ENCODE measurements at places on chromosomes 1 and 21.
A peak's percentile ranks its signal among the peaks of the same experiment; 100 is the strongest.

DNA sequence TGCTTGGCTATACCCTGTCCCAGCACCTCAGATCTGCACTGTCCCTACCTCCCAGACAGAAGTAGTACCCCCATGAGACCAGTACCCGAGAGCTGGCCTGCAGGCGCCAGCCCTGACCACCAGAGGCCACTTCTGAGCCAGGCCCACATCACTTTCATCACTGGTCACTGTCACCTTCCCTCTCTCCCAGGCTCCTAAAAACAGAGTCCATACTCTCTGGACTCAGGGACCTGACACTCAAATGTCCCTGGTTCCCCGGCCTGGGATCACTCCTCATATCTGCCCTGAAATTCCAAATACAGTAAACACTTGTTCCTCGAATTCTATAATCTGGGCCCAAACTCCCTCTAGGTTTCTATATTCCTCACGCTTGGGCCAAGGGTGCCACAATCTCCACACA, 18.7 kb downstream of the TMEM53 start:
- no peak overlapping the region for H3K4me3 ChIP-seq
- peaks cover 8% of the 10 kb centered on the region for H3K36me3 ChIP-seq
- H3K27me3 ChIP-seq: no peaks in the 10 kb centered on the region
- no peaks in the 10 kb centered on the region for H3K4me1 ChIP-seq

GRCh38 chr1:229127301-229127700, 143.6 kb upstream of the RAB4A start:
- no peaks in the 10 kb centered on the region for H3K36me3 ChIP-seq
- peaks cover 13% of the 10 kb centered on the region for H3K4me1 ChIP-seq
- no peak overlapping the region for H3K27ac ChIP-seq
- peaks cover 32% of the 10 kb centered on the region for H3K27me3 ChIP-seq
- DNase-seq: no peak

DNA sequence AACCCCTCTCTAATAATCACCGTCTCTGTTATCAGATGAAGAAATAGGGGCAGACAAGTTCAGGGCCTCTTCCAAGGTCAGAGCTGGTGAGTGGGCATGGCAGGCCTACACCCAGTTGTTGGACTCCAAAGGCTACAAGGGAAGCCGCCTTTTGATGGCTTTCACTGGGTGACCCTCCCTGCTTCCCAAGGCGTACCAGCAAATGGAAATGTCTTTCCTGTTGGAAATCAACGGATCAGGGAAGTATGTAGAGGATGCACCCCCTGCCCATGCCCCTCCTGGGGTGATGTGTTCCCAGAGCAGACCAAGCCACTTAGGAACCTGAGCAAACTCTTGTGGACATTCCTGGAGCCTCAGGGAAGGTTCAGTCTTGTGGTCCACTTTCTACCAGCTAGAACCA, 47.4 kb downstream of the LGR6 start:
- H3K36me3 ChIP-seq: no peaks in the 10 kb centered on the region
- H3K27me3 ChIP-seq: peaks cover 16% of the 10 kb centered on the region
- no peak overlapping the region for H3K4me3 ChIP-seq
- peaks cover 4% of the 10 kb centered on the region for H3K4me1 ChIP-seq
- no peak for DNase-seq
- H3K27ac ChIP-seq: no peak overlapping the region

DNA sequence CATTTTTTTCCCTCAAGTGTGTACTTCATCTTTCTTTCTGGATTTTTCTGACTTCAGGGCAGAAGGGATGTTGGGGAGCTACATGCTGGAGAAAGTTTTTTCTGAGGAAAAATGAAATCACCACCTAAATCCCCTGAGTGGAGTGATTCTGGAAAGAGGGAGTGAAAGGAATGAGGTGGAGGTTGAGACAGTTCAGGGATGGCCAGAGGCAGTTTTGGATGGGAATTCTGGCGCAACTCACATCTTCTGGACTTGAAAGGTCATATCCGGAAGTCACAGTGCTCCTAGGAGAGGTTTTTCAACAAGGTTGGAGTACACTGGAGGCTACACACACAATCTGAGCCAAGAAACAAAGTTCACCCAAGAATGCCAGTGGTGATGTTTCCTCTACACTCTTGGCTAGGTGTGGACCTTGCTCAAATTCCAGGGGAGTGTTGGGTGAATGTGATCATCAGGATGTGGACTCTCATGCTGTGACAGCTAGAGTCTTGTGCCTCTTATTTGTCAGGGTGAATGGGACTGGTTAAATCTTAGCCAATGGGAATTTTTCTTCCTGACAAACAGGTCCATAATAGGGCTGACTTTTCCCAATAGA, 161.5 kb downstream of the HLX start:
- peaks cover 11% of the 10 kb centered on the region for H3K4me1 ChIP-seq
- no peak overlapping the region for H3K27ac ChIP-seq
- H3K4me3 ChIP-seq: no peak overlapping the region
- no peak for DNase-seq
- H3K27me3 ChIP-seq: no peaks in the 10 kb centered on the region

DNA sequence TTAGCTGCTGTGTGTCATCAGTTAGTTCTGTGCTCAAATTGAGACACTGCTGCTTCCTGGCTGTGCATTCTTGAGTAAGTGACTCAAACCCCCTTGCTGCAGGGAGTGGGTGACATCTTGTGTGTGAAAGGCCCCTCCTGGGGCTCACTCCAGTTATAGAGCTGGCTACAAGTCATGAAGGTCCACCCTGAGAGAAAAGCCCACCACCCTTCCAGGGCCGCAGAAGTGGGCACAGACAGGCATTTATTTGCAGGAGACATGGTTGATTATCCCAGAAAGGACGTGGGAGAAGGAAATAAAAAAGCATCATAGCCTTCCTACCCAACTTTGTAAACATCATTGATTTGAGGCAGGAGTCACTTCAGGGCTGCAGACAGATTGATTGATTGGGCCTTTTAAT, 550.6 kb downstream of the MATN1 start:
- H3K36me3 ChIP-seq: no peaks in the 10 kb centered on the region
- no peak for DNase-seq
- peaks cover 3% of the 10 kb centered on the region for H3K27me3 ChIP-seq
- H3K4me1 ChIP-seq: no peaks in the 10 kb centered on the region
- H3K27ac ChIP-seq: no peak overlapping the region

- no peak overlapping the region for H3K4me3 ChIP-seq
- peaks cover 15% of the 10 kb centered on the region for H3K27me3 ChIP-seq
- DNase-seq: no peak
- peaks cover 1% of the 10 kb centered on the region for H3K36me3 ChIP-seq
- H3K27ac ChIP-seq: no peak overlapping the region
- H3K4me1 ChIP-seq: no peaks in the 10 kb centered on the region
Measured at GRCh38 chr1:7207875-7208646, 422.8 kb downstream of the CAMTA1 start.

DNA sequence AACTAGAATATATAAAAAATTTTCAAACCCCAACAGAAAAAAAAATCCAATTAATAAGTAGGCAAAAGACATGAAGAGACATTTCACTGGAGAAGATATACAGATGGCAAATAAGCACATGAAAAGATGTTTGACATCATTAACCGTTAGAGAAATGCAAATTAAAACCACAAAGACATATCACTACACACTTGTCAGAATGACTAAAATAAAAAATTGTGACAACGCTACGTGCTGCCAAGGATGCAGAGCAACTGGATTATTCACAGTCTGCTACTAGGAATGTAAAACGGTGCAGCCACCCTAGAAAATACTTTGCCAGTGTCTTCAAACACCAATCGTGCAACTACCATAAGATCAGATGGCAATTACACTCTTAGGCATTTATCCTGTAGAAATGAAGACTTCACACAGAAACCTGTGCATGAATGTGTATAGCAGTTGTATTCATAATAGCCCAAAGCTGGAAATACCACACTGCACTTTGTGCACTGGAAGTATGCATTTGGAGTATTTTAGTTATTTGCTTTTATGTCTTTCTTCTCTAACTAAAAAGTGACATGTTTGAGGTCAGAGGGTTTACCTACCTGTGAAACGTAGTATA, 75.3 kb upstream of the PALMD start:
- no peak for DNase-seq
- H3K27me3 ChIP-seq: no peaks in the 10 kb centered on the region
- H3K36me3 ChIP-seq: no peaks in the 10 kb centered on the region
- no peak overlapping the region for H3K4me3 ChIP-seq

- H3K36me3 ChIP-seq: no peaks in the 10 kb centered on the region
- H3K4me3 ChIP-seq: no peak overlapping the region
- peaks cover 12% of the 10 kb centered on the region for H3K27me3 ChIP-seq
- DNase-seq: no peak
- H3K27ac ChIP-seq: no peak overlapping the region
- peaks cover 5% of the 10 kb centered on the region for H3K4me1 ChIP-seq
Measured at GRCh38 chr1:8031176-8031785, 5.2 kb upstream of the ERRFI1 start.

DNA sequence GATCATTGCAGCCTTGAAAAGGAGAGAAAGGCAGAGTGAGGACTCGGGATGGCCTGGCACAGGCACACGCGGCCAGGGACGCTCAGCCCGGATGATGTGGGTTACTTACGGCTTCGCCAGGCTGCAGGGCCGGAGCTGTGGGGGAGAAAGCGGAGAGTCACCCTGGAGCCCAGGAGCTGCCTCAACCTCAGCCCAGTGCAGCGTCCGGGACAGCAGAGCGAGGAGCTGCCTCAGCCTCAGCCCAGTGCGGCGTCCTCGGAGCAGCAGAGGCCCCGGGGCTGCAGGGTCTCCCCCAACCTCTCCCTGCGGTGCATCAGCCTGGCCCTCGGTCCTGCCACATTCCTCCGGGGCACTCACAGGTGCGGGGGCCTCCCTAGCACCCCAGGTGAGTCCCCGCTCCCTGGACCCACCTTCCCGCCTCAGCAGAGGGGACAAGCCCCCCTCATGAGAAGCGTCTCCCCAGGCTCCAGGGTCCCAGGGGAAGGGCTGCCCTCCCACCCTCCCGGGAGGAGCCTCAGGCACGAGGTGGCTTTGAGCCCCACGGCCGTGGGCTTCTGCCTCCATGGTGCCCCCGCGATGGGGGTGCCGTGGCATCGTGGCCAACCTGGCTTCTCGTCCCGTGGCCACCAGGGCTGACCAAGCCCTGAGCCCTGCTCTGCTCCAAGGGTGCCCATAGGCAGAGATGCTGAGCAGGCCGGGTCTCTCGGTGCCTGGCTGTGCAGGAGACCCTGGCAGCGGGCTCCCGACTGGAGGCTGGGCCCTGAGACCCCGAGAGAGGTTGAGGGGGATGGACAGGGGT, 10.5 kb upstream of the RNF223 start:
- no peak overlapping the region for H3K27ac ChIP-seq
- H3K27me3 ChIP-seq: no peaks in the 10 kb centered on the region
- H3K36me3 ChIP-seq: peaks cover 1% of the 10 kb centered on the region
- no peak overlapping the region for H3K4me3 ChIP-seq
- H3K4me1 ChIP-seq: peaks cover 6% of the 10 kb centered on the region

DNA sequence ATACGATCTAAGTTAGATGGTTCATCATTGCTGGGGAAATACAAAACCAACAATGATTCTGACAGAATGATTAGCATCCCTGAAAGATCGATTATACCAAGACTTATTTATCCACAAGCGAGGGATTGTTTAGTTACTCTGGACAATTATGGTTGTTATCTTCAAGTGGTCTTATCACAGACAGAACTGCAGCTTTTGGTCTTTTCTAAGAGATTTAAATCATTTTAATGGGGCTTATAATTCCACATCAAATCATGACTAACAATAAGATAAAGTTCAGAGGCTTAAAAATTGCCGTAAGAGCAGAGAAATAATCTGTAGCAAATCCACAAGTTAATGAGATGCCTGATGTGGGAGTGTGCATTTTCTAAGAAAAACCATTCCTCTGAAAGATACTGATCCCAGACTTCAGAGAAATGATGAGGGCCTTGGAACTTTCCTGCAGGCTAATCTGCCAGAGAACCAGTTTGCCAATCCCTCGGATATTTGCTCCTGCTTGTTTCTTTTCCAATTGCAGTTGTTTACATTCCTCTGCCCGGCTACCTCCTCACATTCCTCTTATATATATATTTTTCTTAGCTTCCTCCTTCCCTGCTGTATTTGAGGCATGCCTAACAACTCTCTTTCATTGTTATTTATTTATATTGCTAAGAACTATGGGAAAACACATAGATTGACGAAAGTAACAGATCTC, 134.8 kb downstream of the BACH1 start:
- DNase-seq: no peak
- H3K27me3 ChIP-seq: no peaks in the 10 kb centered on the region
- peaks cover 12% of the 10 kb centered on the region for H3K4me1 ChIP-seq
- no peak overlapping the region for H3K27ac ChIP-seq
- peaks cover 8% of the 10 kb centered on the region for H3K36me3 ChIP-seq

DNA sequence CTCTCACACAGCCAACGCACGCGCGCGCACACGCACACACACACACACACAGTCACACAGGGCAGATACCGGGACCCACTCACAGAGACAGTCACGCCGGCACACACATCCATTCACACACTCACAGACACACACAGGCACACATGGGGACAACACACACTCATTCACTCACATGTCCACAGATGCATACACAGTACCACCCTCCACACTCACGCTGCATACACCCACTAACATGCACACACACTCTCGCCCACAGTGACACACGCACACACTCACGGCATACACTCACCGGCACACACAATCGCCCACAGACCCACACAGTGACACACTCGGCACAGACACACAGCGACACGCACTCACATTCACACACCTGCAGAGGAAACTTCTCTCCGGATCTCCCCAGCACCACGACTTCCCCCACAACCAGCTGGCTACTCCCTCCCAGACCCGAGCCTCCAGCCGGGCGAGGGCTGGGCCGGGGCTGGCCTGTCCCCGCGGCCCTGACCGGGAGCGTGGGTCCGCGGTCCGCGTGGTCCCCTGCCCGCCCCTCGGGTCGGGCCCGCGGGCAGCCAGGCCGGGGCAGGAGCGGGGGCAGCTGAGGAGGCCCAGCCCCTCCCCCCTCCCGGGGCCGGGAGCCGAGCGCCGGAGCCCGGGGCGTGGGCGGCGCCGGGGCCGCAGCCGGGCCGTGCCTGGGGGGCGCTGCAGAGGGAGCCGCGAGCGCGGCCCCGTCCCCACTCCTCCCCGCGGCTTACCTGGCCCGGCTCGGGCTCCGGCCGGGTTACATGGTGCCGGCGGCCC, 552 bp downstream of the DLGAP3 start:
- H3K36me3 ChIP-seq: peaks cover 2% of the 10 kb centered on the region
- H3K4me1 ChIP-seq: peaks cover 12% of the 10 kb centered on the region
- peaks cover 14% of the 10 kb centered on the region for H3K27me3 ChIP-seq
- H3K4me3 ChIP-seq: peak overlapping the region; percentile 91

DNA sequence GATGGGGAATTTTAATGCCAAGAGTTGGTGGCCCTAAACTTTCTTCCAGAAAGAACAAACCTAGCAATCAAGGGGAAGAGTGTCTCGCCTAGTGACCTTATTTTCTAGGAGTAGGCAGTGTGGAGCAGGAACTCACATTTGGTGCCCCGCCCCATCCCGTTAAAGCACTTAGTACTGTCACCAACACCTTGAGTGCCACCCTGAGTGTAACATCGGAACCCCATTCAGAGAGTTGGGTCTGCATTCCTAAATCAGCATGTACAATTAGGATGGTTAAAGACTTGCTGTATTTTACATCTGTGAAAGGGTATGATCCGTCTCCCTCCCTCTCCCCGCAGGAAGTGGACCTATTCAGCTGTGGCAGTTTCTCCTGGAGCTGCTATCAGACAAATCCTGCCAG, 15.5 kb downstream of the ETS2 start:
- H3K36me3 ChIP-seq: peaks cover 23% of the 10 kb centered on the region
- no peak for DNase-seq
- no peak overlapping the region for H3K27ac ChIP-seq
- H3K4me1 ChIP-seq: no peaks in the 10 kb centered on the region

Data from memory B cell (primary cell).